ENCODE measurements at places on chromosomes 3 and 15.

- DNase-seq = no peak
Measured at GRCh38 chr3:81769299-81769698, 7.9 kb upstream of the GBE1 start.

DNA sequence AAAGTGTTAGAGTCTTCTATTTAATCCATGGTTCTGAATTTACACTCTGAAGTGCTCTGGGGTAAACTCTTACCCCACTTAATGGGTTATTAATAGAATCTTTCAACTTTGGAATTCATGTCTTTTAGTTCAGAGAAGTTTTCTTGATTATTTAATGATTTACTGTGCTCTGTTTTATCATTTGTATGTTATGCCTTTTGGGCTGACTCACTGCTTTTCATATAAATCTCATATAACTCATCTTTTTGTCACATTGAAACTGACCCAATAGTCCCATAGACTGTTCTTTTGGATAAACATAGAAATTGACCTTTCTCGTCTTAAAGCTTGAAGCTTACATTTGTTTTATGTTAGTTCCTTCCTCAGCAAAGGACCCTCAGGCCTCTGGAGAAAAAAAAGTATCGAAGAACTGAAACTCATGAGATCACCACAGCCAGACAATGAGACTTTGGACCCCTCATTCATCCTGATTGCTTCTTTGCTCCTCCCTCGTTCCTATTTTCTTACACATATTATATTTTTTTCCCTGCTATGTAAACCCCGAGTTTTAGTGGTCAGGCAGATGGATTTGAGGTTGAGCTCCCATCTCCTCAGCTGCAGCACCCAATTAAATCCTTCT is 229.1 kb upstream of the CBLB start:
- DNase-seq = no peak

- DNase-seq = no peak
Measured at GRCh38 chr3:40143283-40144090, 166.0 kb upstream of the EIF1B start.

- no peak for DNase-seq
Measured at GRCh38 chr3:157499342-157499963, 3.8 kb downstream of the VEPH1 start.

DNA sequence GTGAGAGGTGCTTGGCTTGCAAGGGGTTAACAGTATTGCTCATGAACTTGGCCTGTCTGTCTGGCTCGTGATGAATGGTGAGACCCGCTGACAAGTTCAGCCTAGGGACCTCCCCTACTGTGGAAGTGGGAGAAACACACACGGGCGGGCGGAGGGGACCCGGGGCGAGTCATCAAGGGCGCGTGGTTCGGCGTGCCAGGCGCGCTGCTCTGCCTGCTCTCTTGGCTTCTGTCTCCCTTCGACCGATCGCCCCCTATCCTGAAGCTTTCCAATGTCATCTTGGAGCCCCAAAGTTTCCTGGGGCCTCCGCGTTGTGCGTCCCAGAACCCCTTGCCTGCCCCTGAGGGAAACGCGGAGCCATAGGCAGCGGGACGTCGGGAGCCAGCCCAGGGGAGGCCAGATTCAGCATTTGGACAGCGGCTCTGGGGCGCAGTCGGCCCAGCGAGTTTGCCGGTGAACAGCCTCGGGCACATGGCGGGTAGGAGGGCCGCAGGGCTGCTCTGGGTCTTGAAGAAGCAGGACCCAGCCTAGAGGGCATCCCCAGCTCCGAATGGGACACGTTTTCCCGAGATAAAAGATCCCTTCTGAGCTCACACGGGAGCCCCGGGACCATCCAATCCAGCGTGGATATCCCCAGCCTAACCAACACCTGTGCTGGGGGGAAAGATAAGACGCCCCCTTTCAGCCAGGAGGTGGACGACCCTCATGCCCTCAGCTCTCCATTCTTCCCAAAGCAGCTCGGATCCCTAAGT is 27.0 kb upstream of the POLG start:
- peak; percentile 29 for DNase-seq

- DNase-seq = no peak
Measured at GRCh38 chr15:44427756-44428724, 611 bp downstream of the CTDSPL2 start.

DNA sequence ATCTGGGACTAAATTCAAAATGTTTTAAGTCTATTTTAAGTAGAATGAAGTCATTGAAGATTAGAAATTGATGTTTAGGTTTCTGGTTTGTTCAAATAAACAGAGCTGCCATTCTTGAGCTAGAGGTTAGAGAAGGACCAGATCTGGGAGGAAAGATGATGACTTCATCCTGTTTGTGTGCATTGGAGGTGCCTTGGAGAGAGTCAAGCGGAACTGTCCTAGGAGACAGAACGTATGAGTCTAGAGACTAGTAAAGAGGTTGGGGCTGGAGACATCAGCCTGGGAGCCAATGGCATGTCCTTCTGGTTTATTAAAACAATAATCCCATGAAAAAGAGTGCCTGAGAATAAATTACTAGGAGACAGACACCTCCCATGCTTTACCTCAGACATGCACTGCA is 303.4 kb downstream of the KBTBD8 start:
- no peak for DNase-seq

GRCh38 chr15:95868970-95869369 is 461.5 kb upstream of the NR2F2 start:
- no peak for DNase-seq

GRCh38 chr15:44705986-44706385 is 5.1 kb downstream of the PATL2 start:
- no peak for DNase-seq

GRCh38 chr15:64279131-64279530 is 76.8 kb downstream of the CSNK1G1 start:
- no peak for DNase-seq

DNA sequence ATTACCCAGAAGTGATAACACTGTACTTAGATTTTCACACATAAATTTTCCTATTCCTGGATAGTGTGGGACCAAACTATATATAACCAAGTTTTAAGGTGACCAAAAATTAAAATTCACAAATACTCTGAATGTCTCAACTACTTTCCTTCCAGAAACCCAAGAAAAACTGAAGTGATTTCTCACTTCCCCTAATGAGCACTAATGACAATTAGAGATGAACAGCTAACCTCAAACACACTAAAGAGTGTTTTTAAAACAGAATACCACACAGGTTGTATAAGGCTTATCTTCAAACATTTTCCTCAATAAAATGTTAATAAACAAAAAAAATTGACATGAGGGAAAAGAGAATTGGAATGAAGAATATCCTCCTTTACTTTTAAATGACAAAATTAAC is 188.2 kb downstream of the ZBTB20 start:
- no peak for DNase-seq

Measured in T-cell (primary cell).